Stimulated activated CD8-positive, alpha-beta memory T cell treated with anti-CD3 and anti-CD28 coated beads, Interleukin-4, amount 100 ng/mL, for 24 hours (primary cell): ENCODE measurements at places on chromosomes 12 and 14.

- no peak for DNase-seq
These were observed 66.7 kb downstream of the DHRS2 start for GRCh38 chr14:23702656-23703426.

GRCh38 chr12:89671469-89671868 lies 37.2 kb downstream of the ATP2B1 start:
- DNase-seq: no peak

DNA sequence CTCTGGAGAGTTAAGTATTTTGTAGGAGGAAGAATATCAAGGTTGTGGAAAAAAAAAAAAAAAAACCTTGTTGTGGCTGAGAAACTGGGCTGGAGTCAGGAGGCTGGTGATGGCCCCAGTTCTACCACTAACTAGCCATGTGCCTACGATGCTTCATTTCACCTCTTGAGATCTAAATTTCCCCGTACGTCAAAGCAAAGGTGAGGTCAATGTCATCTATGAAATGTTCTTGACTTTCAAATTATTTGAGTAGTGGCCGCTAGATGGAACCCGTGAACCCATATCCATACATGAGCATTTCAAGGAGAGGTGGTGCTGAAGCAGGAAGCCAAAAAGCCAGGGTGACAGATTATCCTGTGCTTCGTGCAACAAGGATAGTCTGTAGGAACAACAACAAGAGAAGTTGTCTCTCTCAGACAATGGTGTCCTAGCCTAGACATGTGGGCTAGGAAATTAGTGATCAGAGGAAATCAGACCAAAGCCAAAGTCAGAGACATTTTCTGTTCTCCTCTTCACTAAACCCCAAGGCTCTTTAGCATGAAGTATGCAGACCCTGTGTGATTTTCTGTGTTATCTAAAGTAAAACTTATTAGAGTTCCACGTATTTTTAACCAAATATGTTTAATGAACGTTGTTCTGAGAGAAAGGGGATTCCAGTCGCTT lies 95.5 kb upstream of the ETV6 start:
- no peak for DNase-seq

GRCh38 chr12:84542289-84542688 lies 370.3 kb downstream of the SLC6A15 start:
- no peak for DNase-seq

GRCh38 chr14:75155169-75155568 lies 21.2 kb downstream of the TMED10 start:
- no peak for DNase-seq

- no peak for DNase-seq
These were observed 244.2 kb downstream of the SOX5 start for GRCh38 chr12:23704992-23705943.

DNA sequence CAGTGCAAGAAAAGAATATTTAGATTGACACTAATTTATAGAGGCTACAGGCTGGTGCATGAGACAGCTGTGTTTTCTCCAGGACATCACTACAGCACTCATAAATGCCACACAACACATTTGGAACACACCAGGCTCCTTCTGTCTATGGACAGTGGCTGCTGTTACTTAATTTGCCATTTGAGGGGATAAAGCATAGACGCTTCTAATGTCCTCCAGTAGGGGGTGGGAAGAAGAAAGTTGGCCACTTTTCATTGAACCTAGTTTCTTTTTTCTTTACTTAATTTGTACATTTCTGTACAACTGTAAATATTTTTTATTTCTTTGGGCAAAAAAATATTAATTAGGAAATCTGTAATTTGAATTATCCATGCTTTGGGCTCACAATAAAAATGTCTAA lies 12.4 kb upstream of the RTN1 start:
- no peak for DNase-seq

DNA sequence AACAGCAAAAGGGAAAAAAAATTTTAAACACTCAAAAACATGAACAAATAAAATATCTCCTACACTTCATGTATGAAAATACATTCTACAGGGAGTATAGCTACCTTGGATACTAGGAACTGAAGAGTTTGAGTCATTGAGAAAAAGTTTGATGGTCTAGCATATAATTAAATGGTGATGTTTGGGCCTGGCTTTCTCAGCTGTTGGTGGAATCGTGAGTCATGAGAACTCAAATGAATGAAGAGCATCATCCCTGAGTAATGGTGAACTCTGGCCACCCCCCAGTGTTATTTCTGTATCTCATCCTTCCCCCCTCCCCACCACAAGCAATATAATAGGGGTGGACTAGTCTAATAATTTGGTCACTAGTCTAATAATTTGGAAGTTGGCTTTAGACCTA lies 6.7 kb upstream of the SLC6A15 start:
- DNase-seq: no peak

DNA sequence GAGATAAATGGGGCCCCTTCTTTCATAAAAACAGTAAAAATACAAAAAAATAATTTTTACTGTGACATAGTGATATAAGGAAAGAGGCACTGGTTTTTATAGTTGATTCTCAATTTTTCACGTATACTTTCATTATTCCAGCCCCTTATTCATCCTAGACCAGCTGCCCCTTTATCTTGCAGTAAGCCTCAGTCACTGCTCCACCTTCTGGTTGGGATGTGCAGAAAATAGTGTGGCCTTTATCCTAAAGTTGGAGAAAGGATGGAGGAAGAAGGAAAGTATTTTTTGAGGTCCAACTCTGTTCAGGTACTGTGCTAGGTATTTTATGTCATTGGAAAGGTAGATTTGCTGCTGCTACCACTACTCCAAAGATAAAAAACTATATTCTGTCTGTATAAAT lies 172.7 kb downstream of the ANO6 start:
- no peak for DNase-seq

- no peak for DNase-seq
These were observed 903.7 kb upstream of the USP15 start for GRCh38 chr12:61356485-61356884.

DNA sequence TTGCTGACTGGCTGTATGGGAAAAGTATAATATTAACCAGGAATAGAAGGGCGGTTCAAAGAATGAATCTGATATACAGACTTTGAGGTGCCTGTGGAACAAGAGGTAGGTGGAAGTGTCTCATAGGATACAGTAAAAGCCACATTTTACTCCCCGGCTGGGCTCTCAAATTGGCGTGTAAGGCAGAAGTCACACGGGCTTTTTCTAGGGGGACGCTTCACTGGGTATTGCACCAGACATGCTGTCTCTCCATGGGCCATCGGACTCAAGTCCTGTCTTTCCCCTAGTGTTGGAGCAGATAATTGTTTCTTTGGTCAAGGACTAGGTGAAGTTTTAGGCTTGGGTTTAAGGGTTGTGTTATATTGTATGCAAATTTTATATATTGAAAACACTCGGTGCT lies 9.1 kb downstream of the TMCC3 start:
- DNase-seq: no peak

DNA sequence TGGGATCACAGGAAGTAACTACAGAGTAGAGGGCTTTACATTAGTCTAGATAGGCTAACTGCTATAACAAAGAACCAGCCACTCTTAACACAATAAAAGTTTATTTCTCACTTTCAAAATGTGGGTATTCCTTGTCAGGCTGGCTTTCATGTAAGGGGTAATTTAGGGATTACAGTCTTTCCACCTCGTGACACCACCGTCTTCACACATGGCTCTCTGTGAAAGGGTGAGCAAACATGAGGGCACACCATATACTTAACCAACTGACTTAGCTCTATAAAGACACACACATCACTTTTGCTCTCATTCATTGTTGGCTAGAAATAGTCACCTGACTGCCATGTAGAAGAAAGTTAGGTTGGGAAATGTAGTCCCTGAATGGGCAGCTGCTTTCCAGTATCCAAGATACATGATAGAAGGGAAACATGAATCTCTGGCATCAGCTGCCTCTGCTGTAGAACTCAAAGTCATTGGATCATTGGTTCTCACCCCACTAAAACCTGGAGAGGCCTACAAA lies 66.1 kb upstream of the CRY1 start:
- DNase-seq: no peak

GRCh38 chr12:42666671-42667243 lies 77.2 kb upstream of the PRICKLE1 start:
- DNase-seq: no peak

GRCh38 chr14:101859958-101860357 lies 98.4 kb downstream of the PPP2R5C start:
- no peak for DNase-seq

DNA sequence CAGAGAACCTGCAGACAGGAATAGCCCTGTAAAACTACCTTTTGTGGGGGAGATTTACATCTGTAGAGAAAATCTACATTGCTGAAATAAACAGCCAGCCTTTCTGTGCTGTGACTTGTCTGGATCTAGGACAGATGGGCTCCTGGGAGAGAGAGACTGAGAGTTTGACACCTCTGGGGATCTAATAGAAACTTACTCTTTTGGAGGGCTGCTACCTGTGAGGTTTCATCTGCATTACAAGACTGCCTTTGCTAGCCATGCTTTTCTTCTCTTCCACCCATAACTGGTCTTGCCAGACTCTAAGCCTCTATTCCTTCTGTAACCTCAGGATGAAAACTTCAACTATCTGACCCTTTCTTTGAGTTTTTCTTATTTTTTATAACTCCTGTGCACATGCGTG lies 452.6 kb downstream of the ZFP36L1 start:
- DNase-seq: no peak

DNA sequence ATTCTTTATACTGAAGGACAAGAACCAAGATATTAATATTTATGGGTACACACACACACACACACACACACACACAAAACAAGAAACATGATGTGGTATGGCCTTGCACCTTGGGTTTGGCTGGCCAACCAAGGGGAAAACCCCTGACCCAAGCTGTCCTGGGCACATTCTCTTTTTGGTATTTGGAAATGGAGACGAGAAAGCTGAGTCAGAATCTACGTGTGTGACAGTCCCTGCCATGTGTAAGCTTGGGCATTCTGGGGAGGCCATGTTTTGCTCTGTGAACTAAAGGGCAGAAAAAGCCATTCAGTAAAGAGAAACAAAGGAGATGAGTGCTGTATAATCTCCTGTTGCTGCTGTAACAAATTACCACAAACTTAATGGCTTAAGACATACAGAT lies 35.6 kb downstream of the PTGER2 start:
- no peak for DNase-seq

DNA sequence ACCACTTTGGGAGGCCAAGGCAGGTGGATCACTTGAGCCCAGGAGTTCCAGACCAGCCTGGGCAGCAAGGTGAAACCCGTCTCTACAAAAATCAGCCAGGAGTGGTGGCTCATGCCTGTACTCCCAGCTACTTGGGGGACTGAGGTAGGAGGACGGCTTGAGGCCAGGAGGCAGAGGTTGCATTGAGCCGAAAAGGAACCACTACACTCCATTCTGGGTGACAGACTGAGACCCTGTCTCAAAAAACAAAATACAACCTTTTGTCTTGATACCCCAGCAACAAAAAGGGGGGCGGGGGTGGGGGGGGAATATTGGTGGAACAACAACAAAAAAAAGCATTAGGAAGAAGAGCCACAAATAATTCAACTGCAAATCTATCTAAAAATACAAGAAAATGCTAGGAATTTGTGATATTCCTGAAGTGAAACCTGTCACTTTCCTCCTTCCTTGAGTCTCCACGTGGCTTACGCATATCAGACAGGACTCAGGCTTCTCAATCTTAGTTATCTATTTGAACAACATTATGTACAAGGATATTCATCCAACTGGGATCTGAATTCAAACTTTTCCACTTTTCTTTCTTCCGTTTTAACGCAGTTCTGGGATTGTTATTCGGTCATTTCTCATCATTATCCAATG lies 1.3 kb downstream of the R3HDM2 start:
- no peak for DNase-seq

GRCh38 chr12:25629341-25629740 lies 76.3 kb upstream of the LMNTD1 start:
- no peak for DNase-seq

GRCh38 chr14:93136009-93136408 lies 20.3 kb upstream of the ITPK1 start:
- DNase-seq: no peak
